Esophagus squamous epithelium (tissue), 5 donors: ENCODE measurements at places on chromosomes 3 and 15.
A peak's percentile ranks its signal among the peaks of the same experiment; 100 is the strongest.

GRCh38 chr3:133745981-133746711 is at the start of gene TF:
TSS of gene TF (plus strand) at chr3:133746393. CDS start at chr3:133746441, 48 bp downstream.
- no peaks in the 10 kb centered on the region for H3K27me3 ChIP-seq
- no peak within 1 kb of the TSS for H3K27ac ChIP-seq
- no peak for DNase-seq
- H3K4me1 ChIP-seq, result peaks cover 45% of the 10 kb centered on the region

DNA sequence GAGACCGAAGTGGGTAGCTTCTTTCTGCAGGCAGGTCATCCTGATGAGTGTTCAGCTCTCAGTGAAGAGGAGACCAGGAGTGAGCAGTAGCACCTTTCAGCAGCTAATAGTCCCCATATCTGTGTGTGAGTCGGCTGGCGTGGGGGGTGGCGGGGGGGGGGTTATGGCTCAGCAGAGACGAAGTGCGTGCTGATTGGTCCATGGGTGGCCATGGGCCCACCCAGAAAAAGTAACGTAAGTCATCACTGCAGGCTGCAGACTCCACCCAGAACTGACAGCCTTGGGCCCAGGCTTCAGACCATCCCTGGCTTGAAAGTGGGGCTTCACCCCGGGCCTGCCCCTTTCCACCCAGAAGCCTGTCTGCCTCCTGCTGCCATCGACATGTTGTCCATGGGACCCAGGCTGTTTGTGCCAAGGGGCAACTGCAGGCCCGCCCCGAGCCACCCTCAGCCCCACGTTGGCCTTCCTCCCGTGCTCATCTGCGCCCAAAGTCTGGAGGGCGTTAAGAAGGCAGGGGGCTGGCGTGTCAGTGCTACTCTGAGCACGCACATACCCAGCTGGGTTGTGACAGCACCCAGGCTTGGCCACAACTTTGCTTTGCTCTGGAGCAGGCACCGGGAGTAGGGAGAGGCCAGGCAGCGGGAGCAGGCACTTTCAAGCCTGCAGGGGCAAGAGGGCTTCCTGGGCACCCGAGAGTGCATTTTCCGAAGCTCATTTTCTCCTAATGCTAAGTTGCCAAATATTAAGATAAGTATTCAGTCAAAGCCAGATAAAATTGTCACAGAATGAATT is 511.7 kb upstream of the CDIN1 start:
- H3K27me3 ChIP-seq, result no peaks in the 10 kb centered on the region
- no peaks in the 10 kb centered on the region for H3K36me3 ChIP-seq
- no peak overlapping the region for H3K27ac ChIP-seq

DNA sequence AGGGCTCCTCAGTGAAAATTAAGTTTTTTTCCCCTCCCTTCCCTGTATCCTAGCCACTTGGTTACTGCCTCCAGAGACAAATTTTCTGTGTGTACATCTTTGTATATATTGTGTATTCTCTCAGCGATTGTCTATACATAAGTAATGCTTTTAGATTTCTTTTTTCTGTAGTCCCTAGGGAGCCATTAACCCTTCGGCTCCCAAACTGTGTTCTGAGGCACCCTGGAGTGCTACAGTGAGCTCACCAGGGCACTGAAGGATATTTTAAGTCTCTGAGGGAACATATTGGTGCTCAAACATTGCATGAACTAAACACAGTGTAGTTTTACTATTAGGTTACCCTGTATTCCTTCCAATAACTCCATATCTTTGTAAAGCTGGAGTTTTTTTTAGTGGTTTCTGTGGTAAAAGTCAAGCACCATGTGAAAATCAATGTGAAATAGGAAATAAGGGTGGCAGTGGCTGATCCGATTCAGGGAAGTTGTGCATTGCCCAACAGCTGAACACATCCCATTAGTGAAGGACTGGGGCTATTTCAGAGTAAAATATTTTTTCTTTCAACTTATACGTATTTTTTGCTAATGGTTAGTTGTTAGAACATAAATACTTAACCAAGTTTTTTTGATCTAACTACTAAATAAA is 43.0 kb downstream of the USP13 start:
- H3K27ac ChIP-seq, result no peak overlapping the region
- no peaks in the 10 kb centered on the region for H3K36me3 ChIP-seq
- H3K4me3 ChIP-seq, result no peak overlapping the region
- H3K4me1 ChIP-seq, result no peaks in the 10 kb centered on the region

DNA sequence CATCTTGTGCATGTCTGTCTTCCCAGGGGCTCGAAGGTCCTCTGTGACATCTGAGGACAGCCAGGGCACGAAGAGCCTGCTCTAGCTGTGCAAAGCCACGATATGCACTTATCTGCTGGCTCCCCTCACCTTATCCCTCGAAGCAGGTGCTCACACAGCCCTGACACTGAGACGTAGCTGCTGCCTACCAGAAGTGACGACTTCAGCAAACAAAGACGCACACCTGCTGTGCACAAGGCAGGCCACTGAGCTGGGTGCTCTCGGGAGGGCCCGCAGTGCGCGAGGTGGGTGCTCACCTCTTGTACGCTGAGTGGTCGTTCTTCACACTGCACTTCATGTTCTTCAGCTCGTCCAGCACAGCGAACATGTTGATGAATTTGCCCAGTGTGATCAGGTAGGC is 37.3 kb downstream of the CYFIP1 start:
- no peaks in the 10 kb centered on the region for H3K27me3 ChIP-seq
- H3K4me3 ChIP-seq, result no peak overlapping the region
- H3K36me3 ChIP-seq, result peaks cover 22% of the 10 kb centered on the region
- DNase-seq, result no peak
- H3K4me1 ChIP-seq, result peaks cover 4% of the 10 kb centered on the region
- no peak overlapping the region for H3K27ac ChIP-seq

DNA sequence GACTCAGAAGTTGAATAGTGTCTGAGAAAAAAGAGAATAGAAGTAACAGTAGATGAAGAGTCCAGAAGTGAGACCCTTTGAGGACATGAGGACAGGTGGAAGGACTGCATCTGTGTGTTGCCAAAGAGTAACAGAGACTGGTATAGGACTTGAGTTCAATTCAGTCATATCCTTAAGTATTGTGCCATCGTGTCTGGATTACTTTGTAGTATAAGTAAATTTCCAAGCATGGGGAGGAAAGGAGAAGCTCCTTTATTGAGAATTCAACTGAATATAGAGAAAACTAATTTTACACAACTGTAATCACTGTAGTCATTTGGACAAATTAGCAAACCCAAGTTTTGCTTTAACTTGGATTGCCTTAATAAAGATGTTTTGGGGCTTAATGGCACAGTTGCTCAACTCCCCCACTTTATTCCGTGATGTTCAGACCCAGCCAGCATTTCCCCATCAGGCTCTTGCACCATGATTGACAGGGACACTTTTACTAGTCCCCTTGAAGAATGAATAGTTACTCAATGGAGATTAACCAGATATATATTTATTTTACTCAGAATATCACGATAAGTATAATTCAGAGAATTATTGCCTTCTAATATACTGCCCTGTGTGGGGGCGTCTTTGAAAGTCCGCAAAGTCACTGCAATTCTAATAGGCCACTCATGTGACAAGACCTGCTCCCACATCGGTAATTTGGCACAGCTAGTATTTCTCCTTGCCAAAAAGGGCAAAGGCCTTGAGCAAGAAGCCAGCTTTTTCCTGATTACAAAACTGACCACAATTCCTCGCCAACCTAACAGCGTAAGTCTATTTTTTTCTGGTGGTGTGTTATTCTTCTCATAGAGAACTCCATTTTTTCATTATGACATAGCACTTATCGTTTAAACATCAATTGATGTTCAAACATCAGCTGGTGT is 61.3 kb downstream of the PPARG start:
- DNase-seq, result no peak
- H3K4me3 ChIP-seq, result no peak overlapping the region
- no peaks in the 10 kb centered on the region for H3K36me3 ChIP-seq
- H3K27me3 ChIP-seq, result no peaks in the 10 kb centered on the region

- no peak overlapping the region for H3K4me3 ChIP-seq
- DNase-seq, result no peak
- H3K27me3 ChIP-seq, result no peaks in the 10 kb centered on the region
- H3K27ac ChIP-seq, result no peak overlapping the region
These were observed 22.7 kb upstream of the GOLGA8B start for GRCh38 chr15:34606131-34606530.

- peaks cover 4% of the 10 kb centered on the region for H3K4me1 ChIP-seq
- no peaks in the 10 kb centered on the region for H3K27me3 ChIP-seq
- H3K36me3 ChIP-seq, result no peaks in the 10 kb centered on the region
- no peak for DNase-seq
These were observed 3.0 kb downstream of the TRAK1 start for GRCh38 chr3:42094128-42094527.

- no peaks in the 10 kb centered on the region for H3K27me3 ChIP-seq
- H3K36me3 ChIP-seq, result no peaks in the 10 kb centered on the region
- H3K27ac ChIP-seq, result peak overlapping the region; percentile 91
These were observed 23.5 kb upstream of the RAP2B start for GRCh38 chr3:153138276-153139210.

- no peaks in the 10 kb centered on the region for H3K36me3 ChIP-seq
- no peak for DNase-seq
- H3K4me1 ChIP-seq, result peaks cover 10% of the 10 kb centered on the region
- H3K27ac ChIP-seq, result no peak overlapping the region
- H3K4me3 ChIP-seq, result no peak overlapping the region
- H3K27me3 ChIP-seq, result no peaks in the 10 kb centered on the region
These were observed 307.8 kb upstream of the TPRG1 start for GRCh38 chr3:188863999-188864406.

GRCh38 chr15:101329867-101330380 is 34.9 kb upstream of the SNRPA1 start:
- H3K36me3 ChIP-seq, result no peaks in the 10 kb centered on the region
- H3K4me1 ChIP-seq, result no peaks in the 10 kb centered on the region
- DNase-seq, result no peak

GRCh38 chr3:138945709-138946662 is 951 bp downstream of the FOXL2 start:
- peaks cover 37% of the 10 kb centered on the region for H3K27me3 ChIP-seq
- H3K4me1 ChIP-seq, result peaks cover 40% of the 10 kb centered on the region
- peak overlapping the region; percentile 58 for H3K27ac ChIP-seq
- no peaks in the 10 kb centered on the region for H3K36me3 ChIP-seq
- DNase-seq, result no peak

GRCh38 chr3:66361356-66361755 is 139.5 kb downstream of the LRIG1 start:
- DNase-seq, result no peak
- no peaks in the 10 kb centered on the region for H3K36me3 ChIP-seq
- no peak overlapping the region for H3K27ac ChIP-seq
- H3K27me3 ChIP-seq, result no peaks in the 10 kb centered on the region

- no peak for DNase-seq
- peak overlapping the region; percentile 51 for H3K27ac ChIP-seq
- no peaks in the 10 kb centered on the region for H3K27me3 ChIP-seq
- H3K4me3 ChIP-seq, result no peak overlapping the region
- peaks cover 44% of the 10 kb centered on the region for H3K4me1 ChIP-seq
- no peaks in the 10 kb centered on the region for H3K36me3 ChIP-seq
These were observed 58.8 kb downstream of the TRAK1 start for GRCh38 chr3:42149975-42150374.

DNA sequence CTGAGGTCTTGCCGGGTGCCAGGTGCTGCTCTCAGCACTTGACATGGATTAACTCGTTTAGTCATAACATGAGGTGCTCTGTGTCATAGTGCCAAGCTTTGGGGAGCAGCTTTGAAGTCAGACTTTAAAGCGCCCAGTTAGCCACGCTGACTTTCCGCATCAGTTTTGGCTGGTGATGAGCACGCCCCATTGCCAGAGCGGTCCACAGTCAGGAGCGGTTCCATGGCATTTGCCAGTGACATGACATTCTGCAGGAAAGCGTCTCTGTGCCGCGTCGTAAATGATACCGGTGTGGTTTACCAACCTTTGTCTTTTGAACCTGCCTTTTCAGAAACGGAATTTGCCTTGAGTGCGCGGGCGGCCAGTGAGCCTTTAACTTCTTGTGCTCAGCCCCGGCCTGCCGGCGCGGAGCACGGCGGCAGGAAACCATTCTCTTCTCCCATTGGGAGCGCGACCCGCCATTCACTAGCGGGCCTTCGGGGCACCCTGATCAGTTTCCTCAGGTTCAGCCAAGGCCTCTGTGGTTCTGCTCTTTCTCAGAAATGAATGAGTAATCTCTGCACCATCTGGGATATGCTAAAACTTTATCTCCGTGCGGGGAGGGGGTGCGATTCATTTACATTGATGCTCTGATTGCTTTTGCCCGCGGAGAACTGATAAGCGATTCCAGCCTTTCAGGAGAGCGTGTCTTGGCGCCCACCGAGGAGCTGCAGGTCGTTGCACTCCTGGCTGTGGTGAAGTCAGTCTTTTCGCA is 1.7 kb upstream of the SLC2A2 start:
- H3K36me3 ChIP-seq, result no peaks in the 10 kb centered on the region
- H3K4me1 ChIP-seq, result peaks cover 8% of the 10 kb centered on the region
- H3K27ac ChIP-seq, result no peak overlapping the region
- no peaks in the 10 kb centered on the region for H3K27me3 ChIP-seq
- DNase-seq, result no peak

DNA sequence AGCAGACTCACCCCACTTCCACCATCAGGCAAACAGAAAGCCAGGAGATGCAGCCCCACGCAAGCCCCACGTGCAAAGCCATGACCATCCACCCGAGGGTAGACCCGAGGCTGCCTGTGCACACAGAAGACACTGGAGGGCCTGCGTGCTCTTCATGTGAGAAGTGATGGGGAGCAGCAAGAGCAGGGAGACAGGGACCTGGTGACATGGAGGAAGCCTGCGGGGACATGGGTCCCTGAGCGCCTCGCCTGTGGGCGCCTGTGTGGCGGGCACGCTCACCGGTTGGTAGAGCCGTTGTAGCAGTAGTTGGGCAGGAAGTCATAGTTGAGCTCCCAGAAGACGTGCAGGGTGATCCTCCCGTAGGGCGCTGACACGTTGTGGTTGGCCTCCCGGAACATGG is 65.0 kb downstream of the NIPA2 start:
- no peaks in the 10 kb centered on the region for H3K27me3 ChIP-seq
- peaks cover 25% of the 10 kb centered on the region for H3K36me3 ChIP-seq
- no peaks in the 10 kb centered on the region for H3K4me1 ChIP-seq
- no peak overlapping the region for H3K27ac ChIP-seq
- no peak for DNase-seq

DNA sequence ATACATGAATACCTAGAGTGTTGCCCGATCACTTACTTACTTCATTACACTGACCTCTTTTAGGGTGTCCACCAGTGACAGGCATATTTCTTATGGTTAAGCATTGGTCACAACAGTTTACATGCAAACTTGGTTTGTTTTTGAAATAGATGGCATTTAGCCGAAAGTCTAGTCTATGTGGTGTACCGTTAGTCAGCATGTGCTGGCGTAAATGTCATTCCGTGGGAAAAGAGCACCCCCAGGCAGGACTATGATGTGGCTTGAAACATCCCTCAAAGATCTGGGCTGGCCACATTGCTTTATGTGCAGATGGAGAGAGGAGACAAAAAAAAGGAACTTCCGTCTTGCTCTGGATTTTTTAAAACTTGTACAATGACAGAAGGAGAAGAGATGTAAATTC is 357.0 kb upstream of the ICE2 start:
- no peaks in the 10 kb centered on the region for H3K36me3 ChIP-seq
- no peaks in the 10 kb centered on the region for H3K27me3 ChIP-seq
- H3K27ac ChIP-seq, result no peak overlapping the region
- no peak overlapping the region for H3K4me3 ChIP-seq

- peaks cover 47% of the 10 kb centered on the region for H3K4me1 ChIP-seq
- H3K27ac ChIP-seq, result no peak overlapping the region
- no peak for DNase-seq
- no peaks in the 10 kb centered on the region for H3K36me3 ChIP-seq
- H3K4me3 ChIP-seq, result no peak overlapping the region
These were observed 9.1 kb downstream of the THRB start for GRCh38 chr3:24485511-24485910.
